Fibroblast of skin of back (primary cell): ENCODE measurements at places on chromosomes 2 and 18.

GRCh38 chr18:80076379-80076778, 32.7 kb upstream of the ADNP2 start:
- DNase-seq: no peak

DNA sequence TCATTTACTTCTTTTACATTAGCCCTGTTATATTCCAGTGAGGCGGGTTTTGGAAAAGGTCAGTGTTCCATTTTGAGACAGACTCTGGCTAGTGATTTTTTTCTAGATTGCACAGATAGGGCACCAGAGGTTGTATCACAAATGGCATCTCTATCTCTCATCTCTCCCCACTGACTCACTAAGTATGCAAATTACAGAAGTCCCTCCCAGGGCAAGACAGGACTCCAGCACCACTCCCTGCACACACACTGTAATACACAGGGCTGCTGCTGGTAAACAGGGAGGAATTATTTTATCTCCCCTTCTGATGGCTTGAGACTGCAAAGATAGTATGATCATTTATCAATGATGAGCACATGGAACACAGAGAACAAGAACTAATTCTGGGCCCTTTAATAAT, 46.2 kb downstream of the AKAIN1 start:
- DNase-seq: no peak

GRCh38 chr2:47656715-47657600, 126.0 kb upstream of the MSH6 start:
- DNase-seq: no peak

DNA sequence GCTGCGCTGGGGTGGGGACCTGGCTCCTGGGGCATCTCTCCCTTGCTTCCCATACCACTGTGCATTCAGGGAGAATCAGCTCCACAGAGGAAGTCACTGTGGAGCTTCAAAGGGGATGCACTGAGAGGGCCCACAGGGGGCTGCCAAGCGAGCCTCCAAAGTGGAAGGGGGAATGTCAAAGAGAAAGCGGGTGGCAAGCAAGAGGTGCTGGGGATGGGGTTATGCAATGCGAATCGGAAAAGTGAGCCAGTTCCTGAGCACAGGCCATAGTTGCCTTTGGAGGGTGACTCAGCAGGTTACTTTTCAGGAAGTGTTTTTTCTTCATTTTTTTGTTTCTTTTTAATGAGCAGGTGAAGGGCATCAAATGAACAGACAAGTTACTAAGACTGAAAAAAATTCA, 17.6 kb downstream of the PMAIP1 start:
- no peak for DNase-seq

- no peak for DNase-seq
These were observed 7.1 kb upstream of the CELF4 start for GRCh38 chr18:37572736-37573135.

DNA sequence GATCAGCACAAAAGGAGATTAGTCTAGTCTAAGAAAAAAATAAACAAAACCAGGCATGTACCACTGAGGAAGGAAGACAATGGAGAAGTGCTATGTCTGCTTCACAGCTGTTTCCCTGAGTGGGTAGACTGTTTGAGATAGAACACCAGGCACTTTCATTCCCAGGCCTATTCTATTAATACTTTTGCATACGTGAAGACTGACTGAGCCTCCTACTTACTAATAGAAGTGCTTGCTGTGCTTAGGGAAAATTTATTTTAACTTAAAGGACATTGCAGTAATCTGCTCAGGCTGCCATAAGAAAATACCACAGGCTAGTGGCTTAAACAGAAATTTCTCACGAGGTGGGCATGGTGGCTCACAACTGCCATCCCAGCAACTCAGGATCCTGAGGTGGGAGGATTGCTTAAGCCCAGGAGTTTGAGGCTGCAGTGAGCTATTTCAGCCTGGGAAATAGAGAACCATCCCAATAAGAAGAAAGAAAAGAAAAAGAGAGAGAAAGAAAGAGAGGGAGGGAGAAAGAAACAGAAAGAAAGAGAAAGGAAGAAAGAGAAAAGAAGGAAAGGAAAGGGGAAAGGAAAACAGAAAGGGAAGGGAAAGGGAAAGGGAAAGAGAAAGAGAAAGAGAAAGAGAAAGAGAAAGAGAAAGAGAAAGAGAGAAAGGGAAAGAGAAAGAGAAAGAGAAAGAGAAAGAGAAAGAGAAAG, 33.0 kb downstream of the CMPK2 start:
- DNase-seq: no peak

DNA sequence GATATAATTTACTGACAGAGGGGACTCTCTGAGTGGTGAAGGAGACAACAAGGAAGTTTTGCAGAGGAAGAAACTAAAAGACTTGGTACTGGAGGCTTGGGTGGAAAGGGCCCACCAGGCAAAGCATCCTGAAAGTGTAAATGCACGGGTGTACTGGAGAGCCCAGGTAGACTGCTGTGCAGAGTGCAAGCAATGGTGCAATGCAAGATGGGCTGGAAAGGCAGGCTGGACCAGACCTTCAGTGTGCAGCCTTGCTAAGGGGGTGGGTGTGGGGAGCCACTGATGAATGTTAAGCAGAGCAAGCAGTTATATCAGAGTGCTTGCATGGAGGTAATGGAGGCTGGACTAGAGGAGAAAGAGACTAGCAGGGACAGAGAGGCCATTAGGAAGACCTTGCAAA, 10.7 kb downstream of the C2orf74 start:
- DNase-seq: no peak

GRCh38 chr2:178229927-178230326, 35.6 kb downstream of the OSBPL6 start:
- no peak for DNase-seq

DNA sequence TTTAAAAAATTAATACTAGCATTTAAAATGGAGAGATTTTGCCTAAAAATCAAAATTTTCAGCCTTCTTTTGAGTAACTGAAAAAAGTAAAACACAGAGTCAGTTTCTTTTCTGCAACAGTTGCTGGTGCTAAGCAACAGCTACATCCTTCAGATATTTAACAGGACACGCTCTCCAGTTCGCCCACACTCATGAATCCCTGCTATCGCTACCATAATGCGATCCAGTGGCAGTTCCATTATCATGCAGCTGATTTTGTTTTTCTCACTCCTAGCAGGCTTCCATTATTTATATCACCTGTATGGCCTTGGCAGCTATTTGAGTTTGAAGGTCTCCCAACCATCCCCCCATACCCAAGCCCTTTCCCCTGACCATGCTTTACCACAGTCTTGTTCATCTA, 93.1 kb upstream of the NCKAP5 start:
- no peak for DNase-seq

DNA sequence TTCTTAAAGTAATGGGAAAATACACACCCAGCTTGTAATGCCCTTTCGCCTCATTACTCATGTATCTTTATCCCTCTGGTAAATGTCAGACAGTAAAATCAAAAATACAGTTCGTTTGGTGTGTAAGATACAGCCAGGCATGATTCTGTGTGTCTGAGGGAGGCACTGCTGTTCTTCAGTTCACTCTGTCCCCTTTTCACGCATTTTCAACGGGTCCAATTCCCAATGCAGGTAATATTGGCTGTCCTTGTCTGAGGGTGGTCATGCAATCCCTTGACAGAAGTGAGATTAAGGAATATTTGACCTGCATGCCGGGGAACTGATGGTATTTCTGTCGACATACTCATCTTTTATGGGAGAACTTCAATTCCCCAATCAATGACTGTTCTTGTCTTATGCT, 587.2 kb upstream of the NXPH2 start:
- DNase-seq: no peak
